HFFc6 (cell line): ENCODE measurements at places on chromosomes 12 and 14. TPM values are rescaled to one million over a fixed set of nuclear protein-coding genes. Genes with fewer than 3 reads are reported as not detected.

PPFIA2 gene
- total RNA-seq, result not detected in 3 replicates

GALNT8 gene
- not detected in 3 replicates for total RNA-seq

IGF1 gene
- total RNA-seq, result 0.36 to 1.4 TPM (median 0.65 TPM) in 3 replicates

DNA sequence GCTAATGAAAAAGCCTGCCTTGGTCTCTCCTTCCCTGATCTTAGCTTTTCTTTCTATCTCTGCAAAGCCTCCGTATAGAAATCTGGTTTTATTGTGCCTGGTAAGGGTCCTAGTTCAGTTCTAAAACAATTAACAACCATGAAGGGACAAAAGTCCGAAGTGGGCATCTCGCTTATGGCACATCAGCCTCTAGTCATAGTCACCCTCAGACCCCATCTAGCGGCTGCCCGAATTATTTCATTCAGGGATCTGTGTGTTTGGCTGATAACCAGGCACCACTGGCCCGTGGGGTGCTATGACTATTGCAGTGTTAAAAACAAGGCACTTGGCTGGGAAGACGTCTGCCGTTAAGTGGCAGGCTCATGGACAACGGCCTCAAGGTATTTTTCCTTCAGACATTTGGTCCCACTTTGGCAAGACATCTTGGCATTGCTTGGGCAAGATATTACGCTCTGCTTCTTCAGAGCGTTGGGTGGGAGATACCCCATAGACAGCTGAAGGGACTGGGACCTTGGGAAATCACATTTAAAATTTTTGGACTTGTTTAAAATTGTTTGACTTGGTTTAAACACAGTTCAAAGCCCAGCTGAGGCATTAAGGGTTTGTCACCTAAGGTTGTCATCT is 87.1 kb downstream of the SINHCAF start:
- DNase-seq, result peak; percentile 56

DNA sequence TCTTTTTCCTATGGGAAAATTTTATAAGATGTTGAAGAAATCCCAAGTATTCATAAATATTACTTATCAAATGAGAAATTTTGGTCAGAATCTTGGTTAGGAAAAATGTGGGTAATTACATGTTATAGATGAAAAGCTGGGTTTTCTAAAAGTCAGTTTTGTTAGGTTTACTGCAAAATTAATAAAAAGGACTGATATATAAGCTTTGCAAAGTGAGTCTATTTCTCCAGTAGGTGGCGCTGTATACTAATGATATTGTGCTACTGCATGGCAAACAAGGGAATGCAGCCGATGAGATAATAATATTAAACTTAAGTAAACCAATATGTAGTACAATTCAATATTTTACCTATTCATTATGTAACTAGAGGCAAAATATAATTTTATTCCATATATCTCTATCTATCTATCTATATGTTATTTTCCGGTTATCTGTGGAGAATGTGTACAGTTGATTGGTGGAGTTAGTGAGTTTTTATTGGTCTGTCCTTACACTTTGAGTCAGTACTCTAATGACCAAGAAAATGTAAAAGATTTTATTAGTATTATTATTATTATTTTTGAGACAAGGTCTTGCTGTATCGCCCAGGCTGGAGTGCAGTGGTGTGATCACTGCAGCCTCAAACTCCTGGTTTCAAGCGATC is 32.9 kb downstream of the MIPOL1 start:
- peak; percentile 71 for DNase-seq
